ENCODE measurements at places on chromosomes 4 and X. TPM values are rescaled to one million over a fixed set of nuclear protein-coding genes. Genes with fewer than 3 reads are reported as not detected.

The RNF4 gene
- total RNA-seq = 50.1 TPM

The P2RY4 gene
- total RNA-seq = not detected

The NPNT gene
- total RNA-seq = not detected

The XAGE1B gene
- 15.3 TPM for total RNA-seq

The TBX22 gene
- total RNA-seq = not detected

The NAP1L2 gene
- 1.2 TPM for total RNA-seq

The PCDH19 gene
- total RNA-seq = not detected

The CCNG2 gene
- total RNA-seq = 21.6 TPM

The SGMS2 gene
- total RNA-seq = 3.0 TPM

The SLC4A4 gene
- total RNA-seq = 0.16 TPM

The KLHL8 gene
- total RNA-seq = 7.6 TPM

The ANXA10 gene
- not detected for total RNA-seq

The DCLK2 gene
- total RNA-seq = 0.59 TPM

The MSANTD1 gene
- not detected for total RNA-seq

The GLUD2 gene
- 19.9 TPM for total RNA-seq

The ALB gene
- total RNA-seq = not detected

The UNC5C gene
- total RNA-seq = 0.43 TPM

The CFP gene
- total RNA-seq = 0.95 TPM

The ARHGAP24 gene
- 10.5 TPM for total RNA-seq

The CAMK2D gene
- 17.2 TPM for total RNA-seq

The RPS6KA3 gene
- total RNA-seq = 38.0 TPM

The HHIP gene
- total RNA-seq = 0.05 TPM

The AVPR2 gene
- 0.27 TPM for total RNA-seq

The SEC24B gene
- total RNA-seq = 13.6 TPM

The STS gene
- total RNA-seq = 3.0 TPM

The BRS3 gene
- not detected for total RNA-seq

The ZCCHC13 gene
- total RNA-seq = not detected

The DGKQ gene
- total RNA-seq = 12.9 TPM

The MAGEC2 gene
- total RNA-seq = 133 TPM

The PHEX gene
- 0.32 TPM for total RNA-seq

The MAGEA9B gene
- total RNA-seq = not detected

The FGF13 gene
- total RNA-seq = 24.2 TPM
